Naive thymus-derived CD8-positive, alpha-beta T cell (primary cell): ENCODE measurements at places on chromosomes 3 and 15.

DNA sequence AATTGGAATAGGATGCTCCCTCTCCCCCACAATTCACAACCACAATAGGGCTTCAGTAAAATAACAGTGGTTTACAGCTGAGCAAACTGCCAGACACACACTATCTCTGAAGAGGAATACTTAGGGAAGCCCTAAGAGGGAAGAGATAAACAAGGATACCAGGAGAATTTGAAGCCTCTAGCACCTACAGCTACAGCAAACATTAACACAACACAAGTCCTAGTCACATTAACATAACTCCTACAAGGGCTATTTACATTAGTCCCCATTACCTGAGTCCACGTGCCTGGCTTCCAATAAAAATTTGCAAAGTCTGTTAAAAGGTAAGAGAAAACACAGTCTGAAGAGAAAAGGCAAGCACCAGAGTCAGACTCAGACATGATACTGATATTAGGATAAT lies 346.9 kb upstream of the CDIN1 start:
- H3K4me1 ChIP-seq, result no peaks in the 10 kb centered on the region
- H3K27ac ChIP-seq, result no peak overlapping the region
- no peak overlapping the region for H3K4me3 ChIP-seq
- no peak for DNase-seq
- no peaks in the 10 kb centered on the region for H3K27me3 ChIP-seq
- no peaks in the 10 kb centered on the region for H3K36me3 ChIP-seq

GRCh38 chr15:53128652-53129051 lies 338.5 kb upstream of the ONECUT1 start:
- DNase-seq, result no peak
- no peak overlapping the region for H3K4me3 ChIP-seq
- H3K27me3 ChIP-seq, result peaks cover 29% of the 10 kb centered on the region
- H3K36me3 ChIP-seq, result no peaks in the 10 kb centered on the region
- H3K4me1 ChIP-seq, result no peaks in the 10 kb centered on the region

DNA sequence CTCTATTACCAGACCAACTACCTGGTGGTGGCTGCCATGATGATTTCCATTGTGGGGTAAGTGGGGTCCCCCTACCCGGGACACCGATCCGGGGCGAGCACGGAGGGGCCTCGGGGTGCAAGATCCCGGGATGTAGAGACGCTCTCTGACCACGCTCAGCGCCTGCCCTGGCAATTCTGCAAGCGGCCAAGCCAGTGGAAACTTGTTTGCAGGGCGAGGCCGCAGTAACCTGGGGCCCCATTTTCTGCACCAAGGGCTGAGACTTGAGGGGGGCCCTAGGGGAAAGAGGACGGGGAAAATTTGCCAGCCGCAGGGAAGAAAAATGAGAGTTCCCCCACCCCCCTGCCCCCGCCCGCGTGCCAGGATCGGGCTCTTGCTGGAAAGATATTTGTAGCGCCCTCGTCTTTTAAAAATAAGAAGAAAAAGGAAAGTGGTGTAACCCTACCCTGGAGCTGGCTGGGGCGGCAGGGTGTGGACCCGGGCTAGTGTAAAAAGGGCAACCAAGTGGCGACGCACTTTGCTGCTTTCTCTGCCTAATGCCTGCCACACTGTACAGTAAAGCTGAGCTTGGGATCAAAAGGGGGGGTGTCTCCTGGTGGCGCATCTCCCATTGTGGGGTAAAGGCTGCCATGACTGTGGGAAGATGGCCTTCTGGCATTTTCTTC lies 563 bp downstream of the ARL6IP5 start:
- no peaks in the 10 kb centered on the region for H3K27me3 ChIP-seq
- peaks cover 7% of the 10 kb centered on the region for H3K36me3 ChIP-seq
- peak overlapping the region; percentile 93 for H3K4me3 ChIP-seq
- H3K4me1 ChIP-seq, result peaks cover 66% of the 10 kb centered on the region
- peak; percentile 27 for DNase-seq
- H3K27ac ChIP-seq, result peak overlapping the region; percentile 99

DNA sequence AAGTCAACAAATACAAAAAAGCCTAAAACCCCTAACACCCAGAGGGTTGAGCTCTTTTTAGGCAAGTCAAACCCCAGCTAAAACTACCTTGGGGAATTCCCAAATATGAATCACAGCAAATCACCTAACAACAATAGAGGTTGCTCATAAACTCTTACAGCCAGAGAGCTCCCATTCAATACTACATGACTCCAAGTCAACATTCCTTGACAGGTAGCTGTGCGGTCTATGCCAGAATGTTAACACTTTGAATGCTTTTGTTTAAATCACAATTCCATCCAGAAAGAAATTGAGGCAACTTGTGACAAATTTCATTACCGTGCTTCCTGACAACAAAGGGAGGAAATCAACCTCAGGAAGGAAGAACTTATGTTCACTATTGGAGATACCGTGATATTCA lies 7.5 kb upstream of the UACA start:
- H3K27ac ChIP-seq, result no peak overlapping the region
- no peaks in the 10 kb centered on the region for H3K36me3 ChIP-seq
- no peaks in the 10 kb centered on the region for H3K27me3 ChIP-seq
- no peak for DNase-seq
- no peak overlapping the region for H3K4me3 ChIP-seq
- no peaks in the 10 kb centered on the region for H3K4me1 ChIP-seq

- H3K4me3 ChIP-seq, result no peak overlapping the region
- DNase-seq, result no peak
- no peaks in the 10 kb centered on the region for H3K36me3 ChIP-seq
- no peaks in the 10 kb centered on the region for H3K4me1 ChIP-seq
Observed at GRCh38 chr3:14933820-14934425, 13.5 kb upstream of the NR2C2 start.

DNA sequence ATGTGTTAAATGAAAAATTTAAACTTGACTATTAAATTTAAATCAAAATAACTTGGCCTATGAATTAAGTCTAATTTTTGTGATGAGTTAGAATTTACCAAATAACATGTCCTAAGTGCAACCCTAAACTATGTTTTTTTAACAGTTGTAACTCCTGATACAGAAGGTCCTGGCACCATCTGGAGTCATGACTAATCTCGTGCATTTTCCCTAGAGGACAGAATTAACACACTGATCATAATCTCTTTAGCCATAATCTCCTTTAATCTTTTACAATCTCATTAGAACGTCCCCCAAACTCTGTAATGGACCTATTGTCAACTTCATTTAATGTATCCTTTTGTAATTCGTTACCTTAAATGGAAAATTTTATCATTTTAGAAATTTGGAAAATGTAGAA lies 100.6 kb downstream of the SUCNR1 start:
- H3K27me3 ChIP-seq, result no peaks in the 10 kb centered on the region
- no peaks in the 10 kb centered on the region for H3K36me3 ChIP-seq
- no peaks in the 10 kb centered on the region for H3K4me1 ChIP-seq
- H3K4me3 ChIP-seq, result no peak overlapping the region
- H3K27ac ChIP-seq, result no peak overlapping the region

DNA sequence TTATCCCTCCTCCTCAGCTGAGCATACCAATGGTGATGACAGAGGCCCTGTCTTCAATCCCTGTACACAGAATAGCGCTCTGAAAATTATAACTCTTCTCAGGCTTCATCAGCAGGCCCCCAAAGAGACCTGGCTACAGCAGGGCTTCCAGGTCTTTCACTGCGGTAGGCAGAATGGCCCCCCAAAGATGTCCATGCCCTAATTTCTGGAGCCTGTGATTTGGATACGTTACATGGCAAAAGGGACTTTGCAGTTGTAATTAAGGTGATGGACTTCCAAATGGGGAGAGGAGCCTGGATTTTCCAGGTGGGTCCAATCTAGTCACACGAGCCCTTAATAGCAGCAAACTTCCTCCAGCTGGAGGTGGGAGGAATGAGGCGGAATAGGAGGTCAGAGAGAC lies 221.8 kb upstream of the CTDSPL start:
- no peak overlapping the region for H3K27ac ChIP-seq
- DNase-seq, result no peak
- H3K27me3 ChIP-seq, result peaks cover 11% of the 10 kb centered on the region
- no peaks in the 10 kb centered on the region for H3K36me3 ChIP-seq
- H3K4me3 ChIP-seq, result no peak overlapping the region

DNA sequence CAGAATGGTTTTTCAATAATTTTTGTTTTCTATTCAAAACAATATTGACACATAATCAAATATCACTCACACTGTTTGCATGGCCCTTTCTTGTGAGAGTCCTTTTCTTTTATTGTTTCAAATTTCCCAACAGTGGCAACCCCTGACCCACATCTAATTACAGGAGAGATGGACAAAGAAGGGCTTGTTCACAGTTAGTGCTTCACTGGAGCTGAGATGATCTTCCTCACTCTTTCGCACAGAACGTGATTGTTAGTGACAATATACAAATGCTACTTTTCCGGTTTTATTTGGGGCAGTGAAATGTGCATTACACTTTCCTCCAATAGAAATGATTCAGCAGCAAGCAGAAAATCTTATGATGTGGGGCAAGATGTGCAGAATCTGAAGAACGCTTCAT lies 38.6 kb upstream of the TTC14 start:
- H3K27me3 ChIP-seq, result peaks cover 9% of the 10 kb centered on the region
- H3K4me1 ChIP-seq, result no peaks in the 10 kb centered on the region
- no peak overlapping the region for H3K4me3 ChIP-seq
- H3K36me3 ChIP-seq, result no peaks in the 10 kb centered on the region
- DNase-seq, result no peak

GRCh38 chr15:36178303-36178633 lies 401.2 kb upstream of the CDIN1 start:
- no peak for DNase-seq
- H3K4me3 ChIP-seq, result no peak overlapping the region
- no peaks in the 10 kb centered on the region for H3K4me1 ChIP-seq
- no peaks in the 10 kb centered on the region for H3K36me3 ChIP-seq

DNA sequence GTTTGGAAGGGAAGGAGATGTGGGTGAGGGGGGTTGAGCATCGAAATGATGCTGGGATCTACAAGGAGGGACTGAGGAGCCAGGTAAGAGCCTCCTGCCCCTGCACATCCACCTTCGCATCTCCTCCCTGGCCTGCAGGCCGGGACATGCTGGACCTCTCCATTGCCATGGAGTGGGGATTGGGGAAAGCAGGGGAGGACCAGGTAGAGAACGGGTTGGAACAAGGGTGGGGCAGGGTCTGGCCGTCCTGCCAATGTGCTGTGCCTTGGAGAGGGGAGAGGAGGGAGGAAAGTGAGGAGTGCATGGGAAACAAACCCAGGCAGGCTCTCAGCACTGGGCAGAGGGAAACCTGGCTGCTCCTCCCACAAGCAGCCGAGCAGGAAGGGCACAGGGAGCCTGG lies 10.6 kb downstream of the PLA2G4B start:
- no peak overlapping the region for H3K4me3 ChIP-seq
- H3K36me3 ChIP-seq, result peaks cover 31% of the 10 kb centered on the region
- DNase-seq, result no peak
- no peaks in the 10 kb centered on the region for H3K27me3 ChIP-seq
- peak overlapping the region; percentile 35 for H3K27ac ChIP-seq

DNA sequence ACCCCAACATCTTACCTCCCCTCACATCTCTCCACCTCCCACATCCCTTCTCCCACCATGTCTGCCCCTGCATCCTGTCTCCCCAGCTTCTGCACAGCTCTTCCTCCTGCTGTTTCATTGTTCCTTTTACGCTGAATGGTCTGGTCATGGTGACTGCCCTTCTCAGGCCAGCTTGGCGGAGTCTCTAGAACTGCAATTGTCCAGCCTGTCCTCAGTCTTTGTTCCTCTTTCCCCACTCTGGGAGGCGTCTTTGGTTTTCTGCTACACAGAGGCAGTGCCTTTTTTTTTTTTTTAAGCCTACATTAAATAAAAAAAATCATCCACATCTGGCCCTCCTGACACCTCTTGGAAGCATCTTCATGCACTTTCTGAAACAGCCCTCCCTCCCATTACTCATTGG lies 49.1 kb upstream of the SEC22A start:
- H3K27ac ChIP-seq, result peak overlapping the region; percentile 91
- peaks cover 10% of the 10 kb centered on the region for H3K4me1 ChIP-seq
- no peak overlapping the region for H3K4me3 ChIP-seq
- no peaks in the 10 kb centered on the region for H3K27me3 ChIP-seq

- DNase-seq, result no peak
- H3K27ac ChIP-seq, result no peak overlapping the region
- peaks cover 9% of the 10 kb centered on the region for H3K36me3 ChIP-seq
- no peaks in the 10 kb centered on the region for H3K4me1 ChIP-seq
- no peak overlapping the region for H3K4me3 ChIP-seq
- H3K27me3 ChIP-seq, result peaks cover 25% of the 10 kb centered on the region
Observed at GRCh38 chr3:5321666-5322340, 134.3 kb downstream of the EDEM1 start.

DNA sequence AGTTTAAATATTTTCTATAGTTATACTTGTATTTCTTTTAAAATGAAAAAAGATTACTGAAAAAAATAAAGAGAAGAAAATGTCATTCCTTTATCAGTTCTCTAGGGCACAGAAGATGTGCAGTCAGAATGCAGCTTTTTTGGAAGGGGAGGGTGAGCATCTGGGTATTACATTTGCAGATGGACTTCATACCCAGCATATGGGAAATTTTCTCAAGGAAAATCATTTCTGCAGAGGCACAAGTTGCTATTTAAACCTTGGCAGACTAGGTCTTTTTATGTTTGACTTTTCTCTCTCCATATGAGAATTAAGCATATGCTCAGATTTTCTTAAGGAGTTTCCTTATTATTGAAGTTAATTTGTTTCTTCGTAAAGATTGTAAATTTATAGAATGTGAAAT lies 39.5 kb upstream of the ZNF385D start:
- H3K4me1 ChIP-seq, result no peaks in the 10 kb centered on the region
- H3K36me3 ChIP-seq, result no peaks in the 10 kb centered on the region
- DNase-seq, result no peak

DNA sequence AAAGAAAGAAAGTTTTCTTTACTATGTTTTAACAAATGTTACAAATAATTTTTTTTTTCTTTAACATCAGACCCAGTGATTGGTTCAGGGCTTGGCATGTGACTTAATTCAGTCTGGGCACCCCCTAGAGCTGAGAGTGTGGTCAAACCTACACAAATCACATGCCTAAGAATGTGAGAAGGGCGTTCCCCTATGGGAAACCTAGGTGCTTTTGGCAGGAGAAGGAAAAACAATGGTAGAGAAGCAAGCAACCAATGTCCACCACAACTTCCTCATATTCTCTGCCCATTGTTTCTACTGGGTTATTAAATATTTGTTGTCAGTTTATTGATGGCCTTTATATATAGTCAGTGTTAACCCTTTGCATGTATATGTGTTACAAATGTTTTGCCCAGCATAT lies 21.4 kb upstream of the PIAS1 start:
- H3K27ac ChIP-seq, result no peak overlapping the region
- peaks cover 8% of the 10 kb centered on the region for H3K27me3 ChIP-seq
- DNase-seq, result no peak

- H3K4me1 ChIP-seq, result no peaks in the 10 kb centered on the region
- no peak for DNase-seq
- peaks cover 18% of the 10 kb centered on the region for H3K36me3 ChIP-seq
- no peak overlapping the region for H3K4me3 ChIP-seq
- no peaks in the 10 kb centered on the region for H3K27me3 ChIP-seq
Observed at GRCh38 chr3:190595179-190595795, 81.4 kb downstream of the IL1RAP start.

DNA sequence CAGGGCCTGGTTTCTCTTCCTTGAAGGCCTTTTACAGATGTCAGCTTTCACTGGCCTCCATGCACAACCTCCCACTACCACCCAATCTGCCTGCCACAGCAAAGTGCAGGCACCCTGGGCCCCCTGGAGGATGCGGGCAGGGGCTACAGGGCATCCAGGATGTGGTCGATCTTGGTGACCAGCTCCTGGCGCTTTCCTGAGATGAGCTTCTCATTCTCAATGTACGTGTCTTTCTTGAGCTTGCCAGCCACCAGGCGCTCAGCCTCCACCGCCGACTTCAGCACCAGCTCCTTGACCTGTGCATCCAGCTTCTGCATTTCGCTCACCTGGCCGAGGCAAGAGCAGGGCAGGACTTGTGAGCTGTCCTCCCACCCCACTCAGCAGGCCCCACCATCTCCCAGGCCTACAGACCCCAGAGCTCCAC lies 30.3 kb downstream of the RPN1 start:
- no peak overlapping the region for H3K4me3 ChIP-seq
- DNase-seq, result no peak
- peak overlapping the region; percentile 37 for H3K27ac ChIP-seq
- H3K27me3 ChIP-seq, result no peaks in the 10 kb centered on the region
- H3K36me3 ChIP-seq, result peaks cover 15% of the 10 kb centered on the region
